ENCODE measurements at places on chromosomes 5 and 9.
A peak's percentile ranks its signal among the peaks of the same experiment; 100 is the strongest.

DNA sequence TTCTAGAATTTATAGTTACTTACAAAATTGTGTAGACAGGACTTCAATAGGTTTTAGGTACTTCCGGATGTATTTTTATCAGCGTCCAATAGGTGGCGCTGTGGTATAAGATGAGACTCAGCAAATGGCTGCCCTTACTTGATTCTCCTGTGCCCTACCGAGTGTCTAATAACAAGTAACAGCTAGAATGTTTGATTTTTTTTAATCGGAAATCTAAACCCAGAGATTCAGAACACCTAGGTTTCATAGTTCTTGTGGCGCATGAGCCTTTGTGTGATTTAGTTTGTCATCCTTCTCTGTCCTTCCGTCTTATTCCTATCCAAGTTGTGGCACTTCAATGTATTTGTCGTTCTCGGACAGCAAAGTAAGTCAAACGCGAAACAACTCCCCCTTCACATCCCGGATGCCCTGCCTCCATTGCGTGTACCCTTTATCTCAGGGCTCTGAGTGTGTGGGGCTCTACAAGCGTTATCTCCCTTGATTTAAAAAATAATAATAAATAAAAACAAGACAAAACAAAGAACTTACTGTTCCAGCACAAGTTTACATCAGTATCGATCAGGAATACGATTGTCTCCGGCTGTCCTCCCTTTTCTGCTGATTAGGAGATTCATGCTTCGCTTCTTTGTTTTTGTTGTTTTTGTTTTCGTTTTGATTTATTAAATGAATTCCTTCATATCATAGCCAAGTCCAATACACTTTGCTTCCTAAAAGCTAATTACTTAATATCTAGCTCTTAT is 50.7 kb upstream of the SLC30A5 start:
- DNase-seq = peak; percentile 36

GRCh38 chr5:91345461-91345860 is 37.7 kb downstream of the ARRDC3 start:
- DNase-seq = no peak

DNA sequence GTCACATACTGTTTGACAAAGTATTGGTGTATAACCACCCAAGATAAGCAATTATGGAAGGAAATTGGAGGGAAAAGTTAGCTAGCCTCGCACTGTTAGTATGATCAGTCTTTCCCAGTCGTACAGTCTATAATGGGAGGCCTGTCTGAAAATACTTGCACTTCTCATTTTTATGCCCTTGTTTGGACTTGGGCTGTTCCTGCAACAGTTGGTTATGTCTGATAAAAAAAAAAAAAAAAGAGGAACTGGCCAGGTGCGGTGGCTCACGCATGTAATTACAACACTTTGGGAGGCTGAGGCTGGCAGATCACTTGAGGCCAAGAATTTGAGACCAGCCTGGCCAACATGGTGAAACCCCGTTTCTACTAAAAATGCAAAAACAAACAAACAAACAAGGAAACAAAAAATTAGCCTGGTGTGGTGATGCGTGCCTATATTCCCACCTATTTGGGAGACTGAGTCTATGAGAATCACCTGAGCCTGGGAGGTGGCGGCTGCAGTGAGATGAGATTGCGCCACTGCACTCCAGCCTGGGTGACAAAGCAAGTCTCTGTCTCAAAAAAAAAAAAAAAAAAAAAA is 58.3 kb upstream of the ANKRD33B start:
- DNase-seq = no peak

GRCh38 chr5:76617675-76618074 is 5.5 kb downstream of the F2RL2 start:
- no peak for DNase-seq

GRCh38 chr9:638152-638551 is 203.3 kb upstream of the DMRT1 start:
- DNase-seq = no peak

- DNase-seq = no peak
Observed at GRCh38 chr5:128629157-128629556, 91.1 kb upstream of the FBN2 start.

DNA sequence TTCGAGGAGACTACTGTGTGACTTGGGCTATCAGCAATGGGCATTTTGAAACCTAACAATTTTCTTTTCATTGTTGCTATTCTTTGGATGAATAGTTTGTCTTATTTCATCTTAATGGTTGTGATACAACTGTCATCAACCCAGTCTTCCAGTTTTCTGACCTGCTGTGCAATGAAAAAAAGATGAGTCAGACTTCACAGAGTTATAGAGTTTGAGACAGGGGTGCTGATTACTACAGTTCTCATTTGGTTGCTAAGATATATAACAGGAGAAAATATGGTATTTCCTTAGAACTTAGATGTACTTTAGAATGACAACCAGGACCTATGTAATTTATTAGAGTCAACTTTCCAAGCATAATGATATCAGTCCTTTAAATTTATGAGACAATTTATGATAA is 564.4 kb upstream of the NUDT12 start:
- DNase-seq = no peak
